CD4-positive, alpha-beta T cell treated with Interferon gamma for 1 hour (primary cell): ENCODE measurements at places on chromosomes 4 and X.

GRCh38 chrX:68676335-68676734 is 28.9 kb downstream of the STARD8 start:
- DNase-seq, result no peak

DNA sequence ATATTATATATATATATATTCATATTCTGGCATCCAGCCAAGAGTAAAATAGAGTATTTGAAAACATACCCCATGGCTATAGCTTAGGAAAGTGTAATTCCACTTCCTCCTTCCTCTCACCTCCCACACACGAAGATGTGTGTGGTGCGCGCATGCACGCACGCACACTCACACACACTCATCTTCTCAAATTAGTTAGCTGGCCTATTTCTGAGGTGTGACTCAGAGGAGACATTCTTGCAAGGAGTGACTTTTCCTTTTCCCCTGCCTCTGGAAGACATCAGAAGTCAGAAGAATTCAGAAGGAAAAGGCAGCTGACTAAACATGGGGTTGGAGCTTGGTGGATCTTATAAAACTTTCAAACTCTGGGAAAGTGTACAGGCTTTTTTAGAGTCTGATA is 8.8 kb downstream of the ENPEP start:
- DNase-seq, result no peak

DNA sequence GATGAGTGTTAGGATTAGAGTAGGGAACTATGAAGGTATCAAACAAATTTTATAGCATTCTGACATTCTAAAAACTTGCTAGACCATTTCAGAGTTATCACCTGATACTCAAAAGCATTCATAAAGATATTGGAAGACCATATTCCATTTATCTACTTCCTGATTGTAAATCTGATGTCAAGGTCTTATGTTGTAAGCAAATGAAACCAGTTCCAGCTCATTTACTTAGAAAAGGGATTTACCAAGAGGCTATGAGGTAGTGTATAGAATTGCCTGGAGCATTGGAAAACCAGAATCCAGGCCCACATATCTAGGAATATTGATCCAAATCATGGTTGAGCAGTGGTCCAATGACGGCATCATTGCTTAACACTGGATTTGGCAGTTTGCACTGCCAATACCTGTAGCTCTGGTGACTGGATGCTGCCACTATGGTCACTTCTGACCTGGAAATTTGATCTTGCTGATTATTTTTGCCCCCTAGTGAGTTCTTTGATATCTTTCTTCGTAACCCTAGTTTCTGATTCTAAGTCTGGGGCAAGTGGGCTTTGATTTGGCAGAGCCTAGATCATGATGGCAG is 25.4 kb downstream of the ARFIP1 start:
- DNase-seq, result no peak

GRCh38 chrX:130645955-130646583 is 244.3 kb downstream of the RBMX2 start:
- no peak for DNase-seq

DNA sequence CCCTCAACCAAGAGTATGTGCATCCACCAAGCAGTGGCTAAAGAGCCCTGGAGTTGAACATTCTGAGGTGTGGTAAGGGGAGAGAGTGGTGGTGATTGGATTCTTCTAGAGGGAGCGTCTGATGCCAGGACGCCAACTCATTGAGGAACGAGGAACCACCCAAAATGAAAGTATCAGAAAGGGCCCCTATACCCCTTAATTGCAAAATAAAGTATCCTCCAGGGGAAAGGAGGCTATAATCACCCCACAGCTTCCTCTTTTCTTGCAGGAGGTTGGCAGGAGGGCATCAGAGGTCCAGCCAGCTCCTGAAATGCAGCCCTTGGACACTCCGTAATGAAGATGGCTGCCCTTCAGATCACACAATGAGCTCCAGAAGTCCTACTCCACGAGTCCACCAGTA is 5.3 kb upstream of the KIAA1210 start:
- no peak for DNase-seq

DNA sequence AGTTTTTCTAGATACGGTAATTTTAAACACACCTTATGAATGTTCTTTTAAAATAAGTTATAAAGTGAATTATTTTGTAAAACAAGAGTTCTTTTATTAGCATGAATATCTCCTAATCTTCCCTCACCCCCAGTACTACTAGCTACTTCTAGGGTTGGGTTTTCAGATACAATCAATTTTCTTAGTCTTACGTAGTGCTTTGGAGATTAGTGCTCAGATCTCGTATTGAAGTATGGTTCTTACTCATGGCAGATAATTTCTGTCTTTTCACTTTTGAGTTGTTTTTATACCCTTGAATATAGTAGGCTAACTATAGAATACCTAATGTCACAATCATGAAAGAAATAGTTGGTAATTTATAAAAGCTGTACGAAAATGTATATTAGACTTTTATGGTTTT is 43.2 kb downstream of the CDKL5 start:
- DNase-seq, result no peak

DNA sequence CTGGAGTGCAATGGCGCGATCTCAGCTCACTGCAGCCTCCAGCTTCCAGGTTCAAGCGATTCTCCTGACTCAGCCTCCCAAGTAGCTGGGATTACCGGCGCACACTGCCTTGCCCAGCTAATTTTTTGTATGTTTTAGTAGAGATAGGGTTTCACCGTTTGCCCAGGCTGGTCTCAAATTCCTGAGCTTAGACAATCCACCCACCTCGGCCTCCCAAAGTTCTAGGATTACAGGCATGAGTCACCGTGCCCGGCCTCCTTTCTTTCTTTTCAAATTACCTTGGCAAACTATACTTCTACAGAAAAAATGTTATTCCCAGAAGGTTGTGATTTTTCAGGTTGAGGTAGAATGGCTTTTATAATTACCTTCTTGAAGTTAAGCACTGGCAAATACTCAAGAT is 321.9 kb upstream of the PRPS2 start:
- DNase-seq, result no peak

DNA sequence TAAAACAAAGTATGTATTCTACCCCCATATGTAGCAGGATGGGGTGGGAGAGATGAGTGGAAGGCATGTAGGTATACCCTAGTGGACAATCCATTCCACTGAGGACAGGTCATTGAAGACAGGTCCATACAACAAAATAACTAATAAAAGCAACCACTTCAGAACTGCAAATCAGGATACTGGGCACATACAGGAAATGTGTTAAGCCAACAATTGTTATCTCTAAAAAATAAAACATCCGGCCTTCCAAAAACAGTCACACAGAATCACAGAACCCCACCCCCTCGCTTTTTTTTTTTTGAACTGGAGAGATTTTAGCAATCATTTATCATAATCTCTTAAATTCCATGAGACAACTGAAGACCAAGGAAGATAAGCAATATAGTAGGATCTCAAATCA is 112.9 kb downstream of the FRYL start:
- no peak for DNase-seq

DNA sequence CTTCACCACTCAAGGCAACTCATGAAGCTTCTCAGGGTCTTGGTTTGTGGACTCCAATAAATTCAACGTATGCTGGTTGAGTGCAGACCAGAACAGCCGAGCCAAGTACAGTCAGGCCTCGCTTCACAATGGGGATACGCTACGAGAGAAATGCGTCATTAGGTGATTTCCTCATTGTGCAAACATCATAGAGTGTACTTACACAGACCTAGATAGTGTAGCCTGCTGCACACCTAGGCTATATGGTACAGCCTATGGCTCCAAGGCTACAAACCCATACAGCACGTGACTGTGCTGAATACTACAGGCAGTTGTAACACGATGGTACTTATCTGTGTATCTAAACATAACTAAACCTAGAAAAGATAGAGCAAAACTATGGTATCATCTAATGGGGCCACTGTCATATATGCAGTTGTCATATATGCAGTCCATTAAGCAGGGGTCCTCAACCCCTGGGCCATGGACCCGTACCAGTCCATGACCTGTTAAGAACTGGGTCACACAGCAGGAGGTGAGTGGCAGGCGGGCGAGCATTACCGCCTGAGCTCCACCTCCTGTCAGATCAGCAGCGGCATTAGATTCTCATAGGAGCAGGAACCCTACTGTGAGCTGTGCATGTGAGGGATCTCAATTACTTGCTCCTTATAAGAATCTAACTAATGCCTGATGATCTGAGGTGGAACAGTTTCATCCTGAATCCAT is 31.5 kb downstream of the RTL5 start:
- DNase-seq, result peak; percentile 53

GRCh38 chr4:72768364-72768763 is 199.3 kb upstream of the ADAMTS3 start:
- DNase-seq, result no peak

GRCh38 chr4:67393699-67394281 is 151.5 kb downstream of the CENPC start:
- no peak for DNase-seq

DNA sequence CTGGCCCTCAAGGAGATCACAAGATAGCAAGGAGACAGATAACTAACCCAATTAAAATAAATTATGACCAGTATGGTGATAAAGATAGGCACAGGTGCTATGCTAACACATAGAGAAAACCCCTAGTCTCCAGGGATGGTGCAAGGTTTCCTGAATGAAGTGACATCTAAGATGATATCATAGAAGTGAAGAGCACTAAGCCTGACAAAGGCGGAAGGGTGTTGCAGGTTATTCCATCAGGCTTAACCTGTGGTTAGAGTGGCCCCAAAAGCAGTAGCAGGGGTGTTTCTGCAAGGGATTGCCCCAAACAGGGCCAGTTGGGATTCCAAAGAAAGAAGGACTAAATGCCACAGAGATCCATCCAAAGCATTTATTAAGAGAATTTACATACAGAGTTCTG is 249.2 kb downstream of the IDS start:
- DNase-seq, result no peak

DNA sequence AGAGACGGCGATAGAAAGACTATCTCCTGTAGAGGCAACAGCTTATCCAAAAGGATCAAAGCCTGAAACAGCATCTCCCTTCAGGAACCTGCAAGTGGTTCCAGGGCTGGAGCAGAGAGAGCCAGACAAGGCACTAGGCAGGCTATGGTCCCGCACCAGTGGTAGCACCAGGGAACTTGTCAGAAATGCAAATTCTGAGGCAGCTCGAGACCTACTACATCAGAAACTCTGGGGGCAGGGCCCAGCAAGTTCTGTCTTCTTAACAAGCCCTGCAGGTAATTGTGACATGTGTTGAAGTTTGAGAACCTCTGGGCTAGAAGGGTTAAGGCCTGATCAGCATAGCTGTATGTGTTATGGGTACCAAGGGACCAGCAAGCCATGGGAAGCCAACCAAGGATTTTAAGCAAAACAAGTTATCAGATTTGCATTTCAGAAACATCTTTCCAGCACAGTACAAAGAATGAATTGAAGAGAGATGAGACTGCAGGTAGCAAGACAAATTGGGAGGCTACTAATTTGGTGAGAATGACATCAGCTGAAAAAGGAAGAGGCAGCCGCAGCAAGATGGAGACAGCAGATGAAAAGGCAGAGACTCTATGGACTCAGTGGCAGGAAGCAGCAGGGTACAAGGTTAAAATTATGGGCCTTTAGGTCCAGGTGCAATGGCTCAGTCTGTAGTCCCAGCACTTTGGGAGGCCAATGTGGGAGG is 139.7 kb downstream of the TSPAN5 start:
- peak; percentile 4 for DNase-seq

DNA sequence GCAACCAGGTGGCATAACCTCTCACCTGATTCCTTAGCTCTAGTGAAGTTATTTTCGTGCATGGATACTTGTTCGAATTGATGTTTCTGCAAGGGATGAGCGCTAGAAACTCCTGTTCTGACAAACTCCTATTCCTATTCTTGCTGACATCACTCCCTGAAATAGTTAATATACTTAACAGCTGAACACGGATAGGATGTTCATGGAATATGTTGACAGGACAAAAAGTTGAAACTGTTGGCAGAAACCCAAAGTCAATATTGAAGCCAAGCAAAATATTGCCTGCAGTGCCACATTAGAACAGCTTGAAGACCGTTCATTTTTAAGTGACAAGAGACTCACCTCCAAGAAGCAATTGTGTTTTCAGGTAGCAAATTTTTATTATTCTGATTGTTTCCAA is at the start of gene KLKB1:
Gene KLKB1 (plus strand): TSS at position 287 of the 400 bp plus-strand sequence. CDS start 689 bp downstream, outside the sequence.
- DNase-seq, result no peak

DNA sequence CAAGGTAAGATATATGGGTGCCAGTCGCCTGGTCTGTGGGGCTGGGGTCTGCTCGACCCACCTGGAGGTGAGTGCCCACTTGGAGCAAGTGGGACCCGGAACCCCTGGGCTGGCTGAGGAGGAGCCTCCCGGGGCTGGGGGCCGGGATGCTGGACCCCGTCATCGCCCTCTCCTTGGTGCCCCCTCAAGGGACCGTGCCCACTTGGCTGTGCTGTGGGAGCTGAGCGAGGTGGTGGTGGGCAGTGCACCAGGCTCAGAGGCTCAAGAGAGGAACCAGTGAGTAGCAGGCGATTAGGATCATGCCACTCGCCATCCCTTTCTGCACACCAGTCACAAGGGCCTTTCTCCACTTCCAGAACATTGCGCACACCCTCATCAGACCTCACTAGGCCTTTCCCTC is 203.8 kb upstream of the PSAPL1 start:
- DNase-seq, result no peak

- DNase-seq, result no peak
Measured at GRCh38 chr4:152458801-152459302, 77.0 kb downstream of the FBXW7 start.

DNA sequence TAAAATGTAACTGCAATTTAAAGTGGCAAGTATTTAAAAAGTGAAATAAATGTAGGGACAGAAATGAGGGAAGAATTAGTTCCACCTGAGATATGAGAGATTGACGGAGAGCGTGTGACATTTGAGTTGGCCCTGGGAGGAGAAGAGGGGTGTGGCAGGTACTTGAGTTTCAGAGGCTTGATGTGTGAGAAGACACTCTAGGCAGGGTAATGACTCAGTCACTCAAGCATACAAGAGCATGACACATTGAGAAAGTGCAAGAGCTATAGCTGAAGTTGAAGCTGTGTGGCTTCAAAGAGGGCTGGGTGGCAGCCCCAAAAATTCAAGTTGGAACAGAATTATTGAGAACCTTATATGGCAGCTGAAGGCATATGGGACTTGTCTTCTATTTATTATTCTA is 420.5 kb downstream of the SLITRK2 start:
- DNase-seq, result no peak

GRCh38 chr4:164847016-164847415 is 30.0 kb upstream of the APELA start:
- no peak for DNase-seq

DNA sequence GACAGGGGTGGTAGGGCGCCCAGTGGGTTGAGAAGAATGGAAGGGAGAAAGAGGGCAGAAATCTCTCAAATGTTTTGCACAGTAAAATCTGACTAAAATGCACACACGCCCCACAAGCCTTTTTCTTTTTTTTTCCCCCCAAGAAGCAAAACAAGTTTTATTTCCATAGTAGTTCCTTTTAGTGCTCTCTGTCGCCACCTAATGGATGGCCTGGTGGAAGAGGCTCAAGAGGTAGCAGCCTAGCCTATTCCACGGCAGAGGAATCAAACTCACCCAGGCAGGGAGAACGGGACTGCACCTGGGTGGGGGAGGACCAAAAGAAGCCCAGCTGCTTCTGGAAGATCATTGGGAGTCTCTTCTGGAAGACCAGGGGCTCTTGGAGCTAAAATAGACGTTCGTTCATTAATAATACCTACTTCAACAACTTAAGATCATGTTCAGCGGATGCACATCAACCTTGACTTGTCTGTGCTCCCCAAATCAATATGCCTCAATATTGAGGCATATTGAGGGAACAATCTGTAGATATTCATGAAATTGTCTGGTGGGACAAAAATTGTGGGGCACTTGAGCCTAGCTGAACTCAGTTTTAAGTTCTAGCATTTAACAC is 31.6 kb upstream of the IRAK1 start:
- peak; percentile 52 for DNase-seq

- no peak for DNase-seq
Measured at GRCh38 chrX:103556963-103557612, 28.2 kb upstream of the TCEAL4 start.

GRCh38 chr4:123163501-123163900 is 233.1 kb upstream of the SPRY1 start:
- no peak for DNase-seq
